Left renal cortex interstitium (tissue), 4 donors: ENCODE measurements at places on chromosomes 4 and X.

GRCh38 chrX:15939737-15940136 lies 85.1 kb upstream of the AP1S2 start:
- no peak for DNase-seq

DNA sequence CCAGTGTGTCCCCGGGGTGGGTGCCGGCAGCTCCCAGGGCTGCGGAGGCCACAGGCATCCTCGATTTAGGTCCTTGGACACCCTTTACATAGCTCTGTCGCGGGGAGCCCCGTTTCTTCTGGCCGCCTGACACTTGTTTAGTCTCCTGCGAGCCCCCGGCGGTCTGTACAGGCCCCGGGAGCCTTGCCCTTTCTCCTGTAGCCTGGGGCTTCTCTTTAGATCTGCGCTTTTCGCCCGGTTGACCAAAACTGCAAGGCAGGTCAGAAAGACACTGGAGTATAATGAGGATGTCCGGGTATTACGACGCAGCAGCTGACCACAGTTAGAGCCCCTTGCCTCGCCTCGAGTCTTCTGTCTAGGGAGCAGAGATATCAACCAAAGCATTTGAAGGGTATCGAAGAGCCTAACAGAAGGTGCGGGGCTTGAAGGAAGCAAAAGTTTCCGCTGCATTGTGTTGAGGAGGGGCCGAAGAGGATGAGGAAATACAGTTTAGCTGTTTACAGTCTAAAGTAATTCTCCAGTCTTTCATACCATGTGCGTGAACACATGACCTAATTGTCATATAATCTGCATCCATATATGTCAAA lies 479 bp downstream of the BRCC3 start:
- DNase-seq, result no peak

- no peak for DNase-seq
Measured at GRCh38 chrX:69124108-69124507, 41.1 kb downstream of the PJA1 start.

GRCh38 chr4:1015179-1015578 lies 3.8 kb downstream of the FGFRL1 start:
- DNase-seq, result no peak

GRCh38 chrX:144715337-144715736 lies 532.0 kb upstream of the SPANXN1 start:
- no peak for DNase-seq
